ENCODE measurements at places on chromosomes 3 and 15.

- no peak for DNase-seq
These were observed 618.1 kb downstream of the PYDC2 start for GRCh38 chr3:192079098-192079497.

DNA sequence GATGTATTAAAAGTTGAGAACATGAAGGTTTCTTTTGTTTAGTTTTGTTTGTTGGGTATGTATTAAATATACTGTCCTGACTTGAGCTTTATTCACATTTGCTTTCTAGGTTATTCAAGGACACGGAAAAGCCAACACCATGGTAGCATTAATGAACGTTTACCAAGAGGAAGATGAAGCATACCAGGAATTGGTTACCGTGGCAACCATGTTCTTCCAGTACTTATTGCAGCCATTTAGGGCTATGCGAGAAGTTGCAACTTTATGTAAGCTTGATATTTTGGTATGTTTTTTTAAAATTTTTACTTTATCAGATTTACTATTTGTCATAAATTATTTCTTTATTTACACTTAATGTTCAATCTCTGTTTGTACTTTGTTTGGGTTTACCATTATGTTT is 3.6 kb downstream of the WHAMM start:
- no peak for DNase-seq

- DNase-seq: no peak
These were observed 164.0 kb downstream of the IL20RB start for GRCh38 chr3:137121704-137122314.

DNA sequence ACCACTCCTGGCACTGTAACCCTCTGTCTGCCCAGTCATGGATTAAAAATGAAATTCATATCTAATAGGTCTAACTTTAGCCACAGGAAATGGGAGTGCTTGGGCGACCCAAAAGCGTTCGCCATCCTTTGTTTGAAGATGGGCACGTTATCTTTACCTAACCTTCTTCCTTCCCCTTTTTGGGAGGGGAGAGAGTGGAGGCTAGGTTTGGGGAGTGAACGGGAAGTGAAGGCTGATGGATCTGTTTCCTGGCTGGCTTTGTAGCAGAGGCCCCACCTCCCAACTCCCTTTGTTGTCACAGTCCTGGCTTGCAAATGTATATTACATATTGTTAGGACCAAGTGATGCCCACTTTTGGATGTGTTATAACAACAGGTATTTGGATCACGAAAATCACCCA is 98.1 kb upstream of the ARHGEF3 start:
- DNase-seq: no peak

DNA sequence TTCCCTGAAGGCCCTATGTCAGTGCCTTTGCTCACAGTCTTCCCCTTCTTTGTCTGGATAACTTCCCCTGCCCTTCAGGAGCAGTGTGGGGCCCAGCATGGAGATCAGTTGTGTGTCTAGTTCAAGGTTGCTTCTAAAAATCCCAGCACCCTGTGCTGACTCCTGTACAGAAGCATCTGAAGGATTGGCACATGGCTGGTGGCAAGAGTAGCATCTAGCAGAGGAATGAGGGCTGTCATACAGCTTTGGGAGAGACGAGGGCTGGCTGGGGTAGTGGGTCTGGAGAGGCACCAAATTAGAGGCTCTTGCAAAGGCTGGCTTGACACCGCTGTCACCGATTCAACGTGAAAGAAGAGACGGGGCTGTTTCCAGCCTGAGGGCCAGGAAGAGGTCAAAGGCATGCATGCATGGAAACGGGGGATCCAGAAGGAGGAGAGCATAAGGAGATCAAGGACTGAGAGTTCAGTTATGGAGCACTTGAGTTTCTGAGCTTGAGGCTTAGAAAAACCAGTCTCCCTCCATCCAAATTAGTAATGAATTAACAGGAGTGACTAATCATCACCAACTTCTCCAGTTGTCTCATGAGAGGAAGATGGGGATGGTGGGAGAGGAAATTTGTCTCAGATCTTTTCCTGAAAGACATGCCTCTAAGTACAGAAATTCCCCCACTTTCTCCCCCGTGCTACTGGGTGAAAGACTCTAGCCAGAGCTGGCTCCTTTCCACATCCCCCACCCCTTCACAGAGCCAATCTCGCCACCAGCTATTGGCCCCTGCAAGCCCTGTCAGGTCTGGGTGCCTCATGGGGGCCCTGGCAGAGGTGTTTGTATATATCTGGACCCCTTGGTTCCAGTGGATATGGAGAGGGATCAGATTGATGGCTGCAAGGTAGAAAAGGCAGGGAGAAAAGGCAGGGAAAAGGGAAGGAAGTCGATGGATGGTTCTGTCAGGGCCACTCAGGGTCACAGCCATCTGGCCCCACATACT is 45.9 kb downstream of the SLCO2A1 start:
- no peak for DNase-seq
